ENCODE measurements at places on chromosomes 1 and 21.

- no peak for DNase-seq
These were observed 609.1 kb downstream of the KIF26B start for GRCh38 chr1:245763873-245764331.

- DNase-seq: no peak
These were observed 16.5 kb downstream of the SOD1 start for GRCh38 chr21:31675960-31676359.

DNA sequence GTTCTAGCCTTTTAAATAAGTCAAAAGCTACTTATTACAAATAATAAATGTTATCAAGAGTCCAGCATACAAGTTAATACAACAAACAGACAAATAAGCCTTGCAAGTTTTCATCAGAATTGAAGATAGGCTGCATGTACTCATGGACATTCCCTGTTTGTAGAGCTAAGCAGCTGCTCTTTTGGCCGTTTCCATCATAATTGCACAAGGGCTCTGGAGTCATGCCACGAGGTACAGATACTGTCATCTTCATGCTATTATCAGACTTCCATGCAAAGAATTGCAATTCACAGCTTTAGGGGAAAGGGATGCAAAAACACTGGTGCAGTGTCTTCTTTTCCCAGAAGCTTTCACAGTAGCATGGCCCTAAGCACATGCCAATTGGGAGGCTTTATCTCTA is 52.8 kb upstream of the TBX15 start:
- peak; percentile 8 for DNase-seq

GRCh38 chr1:119091618-119092017 is 48.8 kb downstream of the WARS2 start:
- DNase-seq: no peak

GRCh38 chr1:29461115-29461739 is 224.9 kb downstream of the PTPRU start:
- no peak for DNase-seq

GRCh38 chr1:150909585-150910180 is 16.5 kb upstream of the SETDB1 start:
- DNase-seq: no peak

- DNase-seq: peak; percentile 96
These were observed 78.9 kb downstream of the CLEC20A start for GRCh38 chr1:178417858-178418257.

- no peak for DNase-seq
These were observed 190.2 kb upstream of the LYPLAL1 start for GRCh38 chr1:218983433-218983832.

GRCh38 chr1:82924666-82925065 is 1074.3 kb downstream of the TTLL7 start:
- DNase-seq: no peak
